ENCODE measurements at places on chromosomes 11 and 22.

DNA sequence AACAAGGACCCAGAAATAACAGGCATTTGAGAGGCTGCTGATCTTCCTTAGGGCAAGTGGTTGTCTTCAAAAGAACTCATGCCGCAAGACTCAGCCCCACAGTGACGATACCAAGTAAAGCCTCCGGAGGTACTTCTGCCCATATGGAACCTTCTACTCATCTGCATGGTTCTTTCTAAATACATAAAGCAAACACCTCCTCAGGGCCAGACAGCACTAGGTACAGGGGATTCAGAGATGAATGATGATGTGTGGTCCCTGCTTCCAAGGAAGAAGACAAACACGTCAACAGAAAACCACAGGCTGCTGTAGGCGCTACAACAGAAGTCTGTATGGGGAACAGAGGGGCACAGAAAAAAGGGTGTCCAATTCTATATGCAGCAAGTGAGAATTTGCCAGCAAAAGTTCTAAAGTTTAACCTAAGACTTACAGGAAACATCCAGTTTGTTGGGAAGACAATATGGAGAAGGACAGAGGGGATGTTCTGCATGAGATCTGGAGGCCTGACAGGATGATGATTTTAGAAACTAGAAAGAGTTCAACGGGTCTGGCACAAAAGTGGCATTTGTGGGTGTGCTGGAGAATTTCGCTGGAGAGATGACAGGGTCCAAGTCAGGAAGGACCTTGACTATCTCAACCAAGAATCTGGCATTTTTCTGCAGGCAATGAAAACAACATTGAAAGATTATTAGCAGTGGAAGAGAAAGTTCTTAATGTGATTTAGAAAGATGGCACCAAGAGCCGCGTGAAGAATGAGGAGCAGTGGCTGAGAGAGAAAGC, 23.7 kb downstream of the JAML start:
- DNase-seq, result no peak

GRCh38 chr11:46073632-46074031, 47.6 kb downstream of the PHF21A start:
- no peak for DNase-seq

GRCh38 chr22:33426451-33426850, 368.3 kb upstream of the SYN3 start:
- DNase-seq, result no peak

- no peak for DNase-seq
Observed at GRCh38 chr22:18136563-18137320, 13.2 kb upstream of the USP18 start.

DNA sequence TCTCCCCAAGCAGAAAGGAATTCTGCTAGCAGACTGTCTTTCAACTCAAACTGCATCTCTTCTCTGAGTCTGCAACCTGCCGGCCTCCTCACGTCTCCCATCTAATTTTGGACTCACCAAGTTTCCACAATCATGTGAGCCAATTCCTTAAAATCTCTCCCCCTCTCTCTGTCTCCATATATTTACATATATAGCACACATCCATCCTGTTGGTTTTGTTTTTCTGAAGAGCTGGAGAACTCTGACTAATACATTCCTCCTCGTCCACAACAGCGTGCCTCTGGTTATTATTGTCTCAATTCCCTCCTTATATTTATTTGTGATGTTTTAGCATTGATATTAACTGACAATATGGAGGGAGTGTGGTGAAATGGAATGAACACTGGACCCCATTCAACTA, 29.6 kb upstream of the FJX1 start:
- DNase-seq, result no peak

- DNase-seq, result no peak
Observed at GRCh38 chr11:82559609-82560008, 174.1 kb downstream of the FAM181B start.

- DNase-seq, result no peak
Observed at GRCh38 chr22:22584722-22585121, 25.7 kb upstream of the PRAME start.

DNA sequence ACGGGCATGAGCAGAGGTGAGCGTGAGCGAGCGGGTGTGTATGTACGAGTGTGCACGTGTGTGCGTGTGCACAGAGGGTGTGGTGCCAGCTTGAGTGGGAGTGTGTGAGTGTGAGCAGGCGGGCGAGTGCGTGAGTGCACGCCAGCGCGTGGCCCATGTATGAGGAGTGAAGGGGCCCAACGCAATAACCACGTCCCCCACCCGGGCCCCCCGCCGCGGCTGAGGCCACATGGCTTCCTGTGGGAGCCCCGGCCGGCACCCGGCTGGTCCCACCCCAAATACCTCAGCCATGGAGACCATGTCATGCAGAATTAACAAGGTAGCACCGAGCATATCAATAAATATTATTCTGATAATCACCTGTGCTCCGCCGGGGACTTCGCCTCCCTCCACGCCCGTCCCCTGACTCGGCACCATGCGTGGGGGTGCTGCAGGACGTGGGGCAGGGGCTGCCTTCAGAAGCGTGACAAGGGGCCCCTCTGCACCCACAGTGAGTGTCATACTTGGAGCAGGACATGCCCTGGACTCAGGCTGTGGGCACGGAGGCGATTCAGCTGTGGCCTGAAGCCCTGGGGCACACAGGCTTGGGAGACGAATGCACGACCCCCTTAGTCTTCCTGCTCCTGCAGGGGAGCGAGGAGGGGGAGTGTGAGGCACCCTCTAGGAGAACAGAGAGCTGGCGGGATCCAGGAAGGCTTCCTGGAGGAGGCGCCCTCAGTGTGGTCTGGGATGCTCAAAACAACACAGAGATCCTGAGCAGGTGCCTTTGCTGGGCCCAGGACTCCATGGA, 5.6 kb upstream of the TRABD start:
- no peak for DNase-seq

DNA sequence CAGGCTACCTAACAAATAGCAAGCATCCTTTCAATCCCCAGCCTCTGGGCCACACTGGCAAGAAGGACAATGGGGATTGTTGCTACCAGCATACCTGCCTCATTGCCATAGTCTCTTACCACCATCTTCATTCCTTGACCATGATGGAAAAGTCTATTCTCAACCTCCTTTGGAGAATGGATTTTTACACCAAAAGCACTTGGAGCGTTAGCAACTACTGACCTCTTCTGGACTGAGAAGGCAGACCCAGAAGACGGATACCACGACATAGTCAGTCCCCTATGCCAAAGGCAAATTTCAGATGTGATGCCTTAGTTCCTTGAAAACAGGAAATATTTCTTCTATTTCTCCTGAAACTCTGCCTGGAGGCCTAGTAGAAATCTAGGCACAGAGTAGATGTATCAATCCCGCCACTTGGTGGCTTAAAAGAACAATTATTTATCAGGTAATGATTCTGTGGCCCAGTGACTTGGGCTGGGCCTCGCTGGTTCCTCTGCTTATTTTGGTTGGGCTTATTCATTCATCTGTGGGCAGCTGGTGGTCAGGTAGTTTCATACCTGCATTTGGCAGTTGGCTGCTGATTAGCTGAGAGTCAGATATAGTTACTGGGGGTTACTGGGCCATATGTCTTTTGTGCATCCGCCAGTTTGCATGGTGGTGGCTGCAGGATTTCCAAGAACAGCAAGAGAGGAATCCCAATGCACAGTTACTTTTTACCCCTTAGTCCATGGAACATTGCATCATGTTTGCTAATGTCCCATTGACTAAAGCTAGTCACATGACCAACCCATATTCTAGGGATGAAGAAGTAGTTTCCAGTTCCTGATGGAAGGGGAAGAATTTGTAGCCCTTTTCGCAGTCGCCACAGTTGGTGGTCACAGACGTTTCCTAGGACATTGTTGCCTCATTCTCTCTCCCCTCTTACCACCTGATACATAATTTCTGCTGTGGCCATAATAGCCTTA, 75.2 kb downstream of the DHCR7 start:
- DNase-seq, result no peak

GRCh38 chr22:26372890-26373289, 56.2 kb upstream of the ASPHD2 start:
- DNase-seq, result no peak

- no peak for DNase-seq
Observed at GRCh38 chr11:96794152-96794551, 404.3 kb downstream of the JRKL start.

- no peak for DNase-seq
Observed at GRCh38 chr22:17920145-17920605, 104.2 kb downstream of the MICAL3 start.

- DNase-seq, result no peak
Observed at GRCh38 chr22:17137861-17138425, 16.8 kb upstream of the TMEM121B start.

DNA sequence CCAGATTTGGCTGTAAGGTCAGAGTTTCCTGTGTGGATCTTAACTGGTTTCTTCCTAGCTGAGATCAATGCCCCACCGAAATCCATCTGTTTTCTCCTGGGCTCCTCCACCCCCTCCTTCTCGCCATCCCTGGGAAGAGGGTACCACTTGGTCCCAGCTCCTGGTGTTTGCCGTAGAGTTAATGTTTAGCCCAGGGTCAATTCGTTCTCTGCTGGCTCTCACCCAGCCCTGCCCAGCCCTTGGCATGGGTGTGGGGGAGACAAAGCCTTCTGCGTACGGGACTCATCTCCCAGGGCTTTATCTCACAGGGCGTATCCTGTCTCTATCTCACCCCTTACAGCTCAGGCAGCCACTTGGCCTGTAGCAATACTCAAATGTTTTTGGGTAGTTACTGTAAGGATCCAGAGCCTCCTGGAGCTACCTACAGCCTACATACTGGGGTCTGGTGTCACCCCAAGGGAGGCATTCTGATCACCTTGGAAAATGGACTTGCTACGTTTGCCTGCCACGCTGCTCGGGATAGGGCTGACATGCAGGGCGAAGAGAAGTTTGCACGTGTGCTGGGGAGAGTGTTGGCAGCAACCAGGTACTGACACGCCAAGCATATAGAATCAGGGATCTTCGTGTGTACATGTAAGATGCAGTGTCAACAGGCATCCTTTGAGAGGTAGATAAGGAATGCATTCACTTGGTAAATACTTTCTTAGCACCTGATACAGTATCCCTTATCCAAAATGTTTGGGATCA, 66.1 kb downstream of the SCN3B start:
- no peak for DNase-seq

- DNase-seq, result no peak
Observed at GRCh38 chr22:36368359-36368983, 19.3 kb downstream of the MYH9 start.

- DNase-seq, result no peak
Observed at GRCh38 chr11:61343792-61344745, 11.0 kb downstream of the TKFC start.

GRCh38 chr11:12863605-12864121, 145.5 kb upstream of the RASSF10 start:
- no peak for DNase-seq

DNA sequence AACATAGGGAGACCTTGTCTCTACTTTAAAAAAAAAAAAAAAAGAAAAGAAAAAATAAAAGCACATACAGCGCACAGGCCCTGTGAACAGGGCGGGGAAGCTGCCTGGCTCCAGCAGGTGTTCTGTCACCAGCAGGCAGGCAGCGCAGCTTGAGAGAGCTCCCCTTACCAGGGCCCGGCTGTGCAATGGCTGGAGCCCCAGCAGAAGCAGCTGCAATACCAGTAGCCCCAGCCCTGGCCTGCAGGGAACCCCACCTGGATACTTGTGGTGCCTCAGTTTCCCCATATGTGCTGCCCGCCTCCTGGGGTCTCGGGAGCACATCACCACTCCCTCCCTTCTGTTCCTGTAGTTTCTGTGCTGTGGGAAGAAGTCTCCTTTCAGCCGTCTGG, 12.3 kb downstream of the TSPAN32 start:
- DNase-seq, result no peak

GRCh38 chr11:133476570-133477250, 55.6 kb downstream of the OPCML start:
- no peak for DNase-seq

All from activated effector memory CD4-positive, alpha-beta T cell treated with Interleukin-2 at 50 U/mL for 16 hours (primary cell).